ENCODE measurements at places on chromosomes 5 and 9.

- DNase-seq: no peak
Measured at GRCh38 chr9:21856301-21857094, 54.1 kb downstream of the MTAP start.

GRCh38 chr5:132396589-132397031 lies 27.1 kb downstream of the SLC22A5 start:
- DNase-seq: no peak

GRCh38 chr5:68849103-68849502 lies 244.7 kb upstream of the SLC30A5 start:
- no peak for DNase-seq

GRCh38 chr5:56279291-56279690 lies 46.2 kb upstream of the ANKRD55 start:
- DNase-seq: no peak

- DNase-seq: no peak
Measured at GRCh38 chr5:179294891-179295777, 50.1 kb downstream of the ADAMTS2 start.

GRCh38 chr9:99787556-99787955 lies 34.1 kb upstream of the NR4A3 start:
- DNase-seq: no peak

DNA sequence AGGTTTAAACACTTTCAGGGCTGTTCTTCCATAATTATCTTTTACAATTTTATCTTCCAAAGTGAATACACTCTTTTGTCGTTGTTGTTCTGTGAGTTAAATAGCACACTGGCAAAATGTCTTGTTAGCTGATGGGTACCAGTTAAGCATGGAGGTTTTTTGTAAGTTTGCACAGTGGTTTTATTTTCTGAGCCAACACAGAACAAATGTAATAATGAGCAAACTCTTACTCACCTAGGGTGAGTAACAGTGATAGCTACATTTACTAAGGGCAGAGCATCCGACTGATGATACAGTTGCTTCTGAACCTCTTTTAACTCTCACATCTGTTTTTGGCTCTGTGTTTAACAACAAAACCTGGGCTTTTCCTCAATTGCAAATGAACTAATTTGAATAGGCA lies 103.2 kb downstream of the CTNND2 start:
- no peak for DNase-seq

GRCh38 chr5:98663521-98663920 lies 109.9 kb upstream of the RGMB start:
- DNase-seq: no peak

DNA sequence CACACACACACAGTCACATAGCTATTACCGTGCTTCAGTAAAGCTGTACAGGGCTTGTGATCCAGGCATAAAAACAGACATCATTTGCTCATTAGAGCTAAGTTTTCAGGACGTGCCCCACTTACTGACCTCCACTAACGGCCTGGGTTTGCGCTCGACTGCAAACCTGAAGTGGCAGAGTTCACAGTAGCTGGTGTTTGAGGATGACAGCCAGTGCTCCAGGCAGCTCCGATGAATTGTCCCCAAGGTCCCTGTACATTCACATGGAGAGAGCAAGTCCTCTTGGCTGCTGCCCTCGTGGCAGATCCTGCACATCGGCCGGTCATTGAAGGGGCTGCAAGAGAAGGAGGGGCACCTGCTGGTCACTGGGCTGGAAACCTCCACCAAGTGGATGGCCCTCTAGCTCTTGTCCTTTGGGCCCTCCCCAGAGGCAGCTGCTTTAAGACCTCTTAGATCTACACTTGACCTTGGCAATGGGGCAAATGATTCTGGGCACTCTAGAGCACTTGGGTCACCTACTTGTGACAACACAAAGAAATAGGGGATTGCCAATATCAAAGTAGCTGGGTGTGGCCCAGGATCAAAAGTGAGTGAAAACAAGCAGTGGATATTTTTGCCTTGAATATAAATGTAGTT lies 115.4 kb downstream of the MARCHF3 start:
- no peak for DNase-seq

- no peak for DNase-seq
Measured at GRCh38 chr5:146890731-146891440, 12.3 kb upstream of the PPP2R2B start.

- no peak for DNase-seq
Measured at GRCh38 chr9:107127608-107128007, 155.5 kb upstream of the RAD23B start.

- DNase-seq: no peak
Measured at GRCh38 chr5:112772124-112772523, 34.4 kb downstream of the APC start.

- DNase-seq: no peak
Measured at GRCh38 chr9:131869348-131869747, 129.5 kb upstream of the RAPGEF1 start.

DNA sequence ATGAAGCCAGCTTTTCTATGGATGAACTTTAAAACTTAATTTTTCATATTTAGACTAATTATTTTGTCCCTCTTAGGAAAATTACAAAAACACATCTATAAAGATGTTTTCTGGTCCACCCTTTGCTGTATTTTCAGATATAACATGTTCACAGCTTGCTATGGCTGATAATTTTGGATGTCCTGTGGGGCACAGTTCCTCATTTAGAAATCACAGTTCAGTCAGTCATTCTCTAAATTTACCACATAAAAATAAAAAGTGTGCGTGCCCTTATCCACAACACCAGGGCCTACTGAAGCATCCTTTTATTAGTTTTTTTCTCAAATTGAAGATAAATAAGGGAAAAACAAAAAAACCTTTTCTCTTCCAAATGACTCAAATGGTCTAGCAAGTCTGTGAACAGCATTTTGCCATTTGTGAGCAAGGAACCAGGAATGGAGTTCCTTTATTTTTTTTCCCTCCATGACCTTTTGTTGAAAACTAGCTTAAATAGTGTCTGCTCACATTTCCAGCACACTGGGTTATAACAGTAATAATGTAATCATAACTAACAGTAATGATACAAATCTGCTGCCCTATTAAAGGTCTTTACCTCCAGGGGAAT lies 87.1 kb downstream of the CEMIP2 start:
- no peak for DNase-seq

DNA sequence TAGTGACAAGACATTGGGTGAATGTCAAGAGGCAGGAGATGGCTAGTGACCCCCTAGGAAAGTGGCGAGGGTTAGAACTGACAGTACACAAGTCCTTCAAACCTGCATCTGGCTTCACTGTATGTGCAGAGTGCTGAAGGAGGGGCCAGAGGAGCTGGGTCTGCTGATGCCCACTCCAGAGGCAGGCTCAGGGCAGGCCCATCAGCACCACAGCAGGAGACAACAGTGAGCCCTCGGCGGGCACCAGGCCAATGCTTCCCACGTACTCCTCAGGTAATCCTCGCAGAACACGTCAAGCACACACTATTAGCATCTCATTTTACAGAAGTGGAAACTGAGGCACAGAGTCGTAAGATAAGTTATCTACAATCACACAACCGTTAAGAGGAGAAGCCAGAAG lies 76.1 kb upstream of the SH3PXD2B start:
- DNase-seq: no peak

GRCh38 chr9:84856181-84856632 lies 186.7 kb downstream of the NTRK2 start:
- DNase-seq: no peak

DNA sequence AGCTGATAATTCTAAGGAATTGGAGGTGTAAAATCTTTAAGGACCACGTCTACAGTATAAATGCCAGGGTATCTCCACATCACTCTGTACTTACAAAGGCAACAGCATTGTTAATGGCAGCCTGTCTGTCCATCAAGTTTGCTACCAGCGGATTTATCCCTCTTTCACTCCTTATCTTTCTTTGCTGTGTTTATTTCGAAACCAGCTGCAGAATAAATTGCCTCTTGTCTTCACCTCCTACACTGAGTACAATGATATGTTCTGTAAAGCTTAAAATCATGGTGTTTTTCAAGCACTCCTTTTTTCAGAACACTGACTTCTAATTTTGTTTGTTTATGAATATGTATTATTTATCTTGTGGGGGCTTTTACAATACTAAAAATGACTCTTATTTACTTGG lies 1088.1 kb downstream of the NR2F1-AS1 start:
- no peak for DNase-seq

DNA sequence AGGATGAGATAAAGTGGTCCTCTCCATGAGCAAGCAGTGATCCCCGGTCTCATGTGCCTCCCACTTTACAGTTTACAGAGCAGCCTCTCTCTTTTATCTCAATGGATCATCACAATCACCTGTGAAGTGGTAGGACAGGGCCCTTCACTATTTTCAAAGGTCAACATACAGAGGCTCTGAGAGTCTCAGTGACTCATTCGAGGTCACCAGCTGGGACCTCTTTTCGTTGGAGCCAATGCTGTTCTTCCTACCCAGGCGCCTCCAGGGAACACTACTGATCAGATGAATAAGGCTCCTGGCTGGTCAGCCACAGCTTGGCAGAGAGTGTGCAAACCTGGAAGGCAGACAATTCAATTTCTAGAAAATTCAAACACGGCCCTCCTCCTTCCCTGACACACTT lies 16.6 kb downstream of the GGTA1 start:
- no peak for DNase-seq

Data from activated naive CD4-positive, alpha-beta T cell (primary cell).